Cardiac muscle cell (in vitro differentiated cells and primary cell): ENCODE measurements at places on chromosomes 4 and X.

- no peak for DNase-seq
Measured at GRCh38 chrX:113962343-113962742, 621.5 kb upstream of the HTR2C start.

- DNase-seq, result no peak
Measured at GRCh38 chr4:112270640-112271421, 14.9 kb downstream of the TIFA start.

- DNase-seq, result no peak
Measured at GRCh38 chr4:158111241-158111640, 61.6 kb downstream of the GASK1B start.

DNA sequence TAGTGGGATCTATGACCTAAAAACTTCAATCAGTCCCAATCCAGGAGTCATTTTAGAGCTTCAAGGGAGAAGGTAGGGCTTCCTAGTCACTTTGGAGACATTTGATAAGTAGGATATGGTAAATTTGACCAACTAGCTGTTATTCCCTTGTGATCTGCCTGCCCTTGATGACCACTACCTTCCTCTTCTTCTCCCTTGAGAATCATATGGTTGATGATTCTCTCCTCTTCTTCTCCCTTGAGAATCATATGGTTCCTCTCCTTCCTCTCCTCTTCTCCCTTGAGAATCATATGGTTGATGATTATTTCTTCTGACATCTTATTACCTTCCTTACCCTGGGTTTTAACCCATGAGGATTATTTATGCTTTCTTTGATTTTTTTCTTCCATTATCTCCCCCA lies 482.6 kb upstream of the TENM3 start:
- DNase-seq, result no peak

DNA sequence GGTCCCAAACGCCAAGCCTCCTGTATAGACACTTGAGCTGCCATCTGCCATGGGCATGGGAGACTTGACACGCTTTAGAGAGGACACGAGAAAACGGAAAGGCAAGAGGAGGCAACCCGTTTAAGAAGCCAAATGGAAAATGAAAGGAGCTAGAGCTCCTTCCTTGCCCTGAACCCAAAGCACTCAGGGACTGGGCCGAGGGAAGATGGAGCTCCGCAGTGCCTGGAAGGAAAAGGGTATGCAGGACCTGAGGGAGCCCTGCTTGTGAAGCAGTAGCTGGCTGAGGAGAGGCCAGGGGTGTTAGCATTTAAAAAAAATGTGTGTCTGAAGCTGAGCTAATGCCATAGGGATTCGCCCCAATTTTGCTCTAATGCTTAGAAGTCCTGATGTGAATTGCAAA lies 15.1 kb downstream of the MCF2 start:
- no peak for DNase-seq

- peak; percentile 64 for DNase-seq
Measured at GRCh38 chr4:53713767-53714166, 122.5 kb upstream of the LNX1 start.
